ENCODE measurements at places on chromosomes 5 and 9.

- DNase-seq, result no peak
Observed at GRCh38 chr9:15717290-15717967, 164.6 kb downstream of the CCDC171 start.

DNA sequence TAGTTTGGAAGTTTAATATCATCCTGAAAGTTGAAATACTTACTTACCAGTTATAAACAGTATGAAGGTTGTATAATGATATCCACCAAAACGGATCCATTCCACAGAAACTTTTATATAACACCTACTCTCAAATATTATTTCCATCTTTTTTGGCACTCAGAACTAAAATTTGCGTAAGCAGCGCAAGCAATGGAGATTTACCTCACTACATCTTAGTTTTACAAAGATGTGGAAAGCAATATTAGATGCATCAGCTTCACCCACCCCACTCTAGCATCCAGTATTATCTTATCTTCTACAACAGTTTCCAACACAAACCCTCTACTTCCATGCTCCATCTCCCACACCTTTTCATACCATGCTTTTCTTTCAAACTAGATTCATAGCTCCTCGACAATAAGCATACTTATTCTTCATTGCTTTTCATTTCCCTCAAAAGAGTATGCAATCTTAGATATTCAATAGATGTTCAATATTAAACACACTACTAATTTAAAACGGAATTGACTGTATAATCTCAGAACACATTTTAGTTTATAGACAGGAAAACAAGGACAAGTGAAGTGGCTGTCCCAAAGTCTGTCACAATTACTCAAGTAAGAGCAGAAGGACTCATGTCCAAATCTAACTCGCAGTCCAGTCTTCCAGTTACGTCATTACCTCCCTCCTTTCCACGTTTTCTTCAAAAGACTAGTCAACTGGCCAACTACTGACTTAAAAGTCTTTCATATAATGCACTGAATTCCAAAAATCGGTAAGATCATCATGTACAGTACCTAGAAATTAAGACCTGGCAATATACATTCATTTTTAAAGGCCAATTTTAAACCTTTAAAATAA, 2.2 kb downstream of the PPP2CA start:
- DNase-seq, result no peak

GRCh38 chr5:73330613-73331012, 118.0 kb downstream of the FOXD1 start:
- DNase-seq, result no peak

DNA sequence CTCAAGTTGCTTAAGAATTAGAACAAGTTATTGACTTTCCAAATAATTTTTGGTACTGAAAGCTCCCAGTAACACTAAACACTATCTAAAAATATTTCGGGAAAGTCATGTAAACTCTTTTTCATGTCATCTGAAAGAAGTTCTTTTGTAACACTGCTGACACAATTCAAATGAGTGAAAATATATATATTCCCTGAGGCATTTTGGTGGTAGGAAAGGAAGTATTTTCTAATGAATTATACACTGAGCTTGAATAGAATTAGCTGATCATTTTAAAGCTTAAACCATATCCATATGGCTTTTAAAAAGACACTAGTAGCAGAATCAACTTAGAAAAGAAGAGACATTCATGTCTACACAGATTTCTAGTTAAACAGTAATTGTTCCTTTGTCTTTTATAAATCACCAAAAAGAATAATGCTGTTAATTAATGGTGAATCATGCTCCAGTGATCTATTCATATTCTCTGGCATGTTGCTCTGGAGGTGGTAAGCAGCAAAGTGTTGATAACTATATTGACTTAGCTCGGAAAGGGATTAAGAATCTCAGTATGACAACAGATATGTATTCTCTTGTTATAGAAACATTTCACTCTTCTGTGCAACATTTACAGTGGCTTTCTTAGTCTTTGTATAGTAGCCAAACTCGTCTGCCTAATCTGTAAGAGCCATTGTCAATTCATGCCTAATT, 27.4 kb upstream of the RFX3 start:
- DNase-seq, result no peak
